ENCODE measurements at places on chromosomes 11 and 22.

GRCh38 chr11:129273322-129273721 lies 81.2 kb upstream of the ARHGAP32 start:
- DNase-seq = no peak

DNA sequence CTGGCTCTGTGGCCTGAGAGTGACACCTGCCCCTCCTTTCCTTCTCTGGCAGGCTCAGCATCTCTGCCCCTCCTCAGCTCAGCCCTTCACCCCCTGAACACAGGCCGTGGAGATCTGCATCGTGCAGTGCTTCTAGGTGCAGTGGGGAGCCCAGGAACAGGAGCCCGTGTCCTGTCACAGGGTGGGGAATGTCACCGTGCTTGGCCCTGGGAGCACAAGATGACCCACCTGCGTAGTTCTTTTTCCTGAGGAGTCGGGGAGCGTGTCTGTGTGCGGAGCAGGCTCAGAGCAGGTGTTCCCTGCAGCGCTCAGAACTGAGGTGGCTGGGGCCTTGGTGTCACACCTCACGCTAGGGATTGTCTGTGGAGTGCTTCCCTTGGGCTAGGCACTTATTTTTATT lies 10.6 kb downstream of the TBC1D22A start:
- DNase-seq = no peak

DNA sequence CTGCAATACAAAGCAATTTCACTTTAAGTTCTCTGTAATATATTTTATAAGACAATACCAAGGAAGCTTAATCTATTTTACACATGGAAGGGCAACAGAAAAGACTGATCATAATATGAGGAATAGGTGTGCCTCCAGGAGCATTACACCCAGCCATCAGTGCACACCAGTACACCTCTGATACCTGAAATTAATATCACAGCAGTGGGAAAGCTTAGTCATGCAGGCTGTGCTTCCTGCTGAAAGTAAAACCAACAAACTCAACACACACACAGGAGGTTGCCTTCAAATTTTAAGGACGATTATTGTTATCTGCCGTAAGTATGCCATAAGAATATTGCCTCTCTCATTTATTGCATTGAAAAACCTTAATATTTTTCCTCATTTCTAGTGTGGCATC lies 1119.1 kb upstream of the TENM4 start:
- no peak for DNase-seq

DNA sequence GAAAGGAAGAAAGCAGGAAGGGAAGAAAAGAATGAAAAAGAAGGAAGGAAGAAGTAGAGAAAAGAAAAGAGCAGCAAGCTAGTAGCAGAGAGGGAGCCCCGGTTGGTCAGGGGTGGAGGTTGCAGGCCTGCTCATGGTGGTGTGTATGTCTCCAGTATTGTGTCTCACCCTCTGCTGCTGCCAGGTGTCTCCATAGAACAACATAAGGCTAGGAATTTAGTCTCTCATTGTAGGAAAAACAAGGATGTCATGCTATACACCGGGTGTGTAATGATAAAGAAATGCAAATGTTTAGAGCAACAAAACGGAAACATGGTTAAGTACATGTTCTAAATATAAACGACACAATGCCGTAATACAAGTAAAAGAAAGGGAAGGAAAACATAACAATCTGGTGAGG lies 342.5 kb downstream of the NTM start:
- no peak for DNase-seq

DNA sequence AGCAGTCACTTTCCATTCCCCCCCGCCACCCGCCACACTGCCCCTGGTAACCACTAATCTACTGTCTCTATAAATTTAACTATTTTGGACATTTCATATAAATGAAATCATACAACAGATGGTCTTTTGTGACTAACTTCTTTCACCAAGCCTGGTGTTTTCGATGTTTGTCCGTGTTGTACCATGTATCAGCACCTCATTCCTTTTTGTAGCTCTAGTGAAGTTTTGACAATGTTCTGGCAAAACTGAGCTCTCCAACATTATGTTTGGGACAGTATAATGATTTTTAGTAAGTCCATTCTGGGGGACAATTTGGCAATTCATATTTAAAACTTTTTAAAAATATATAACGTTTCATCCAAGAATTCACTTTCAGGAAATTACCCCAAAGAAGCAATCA lies 45.6 kb upstream of the ARHGAP42 start:
- DNase-seq = no peak

DNA sequence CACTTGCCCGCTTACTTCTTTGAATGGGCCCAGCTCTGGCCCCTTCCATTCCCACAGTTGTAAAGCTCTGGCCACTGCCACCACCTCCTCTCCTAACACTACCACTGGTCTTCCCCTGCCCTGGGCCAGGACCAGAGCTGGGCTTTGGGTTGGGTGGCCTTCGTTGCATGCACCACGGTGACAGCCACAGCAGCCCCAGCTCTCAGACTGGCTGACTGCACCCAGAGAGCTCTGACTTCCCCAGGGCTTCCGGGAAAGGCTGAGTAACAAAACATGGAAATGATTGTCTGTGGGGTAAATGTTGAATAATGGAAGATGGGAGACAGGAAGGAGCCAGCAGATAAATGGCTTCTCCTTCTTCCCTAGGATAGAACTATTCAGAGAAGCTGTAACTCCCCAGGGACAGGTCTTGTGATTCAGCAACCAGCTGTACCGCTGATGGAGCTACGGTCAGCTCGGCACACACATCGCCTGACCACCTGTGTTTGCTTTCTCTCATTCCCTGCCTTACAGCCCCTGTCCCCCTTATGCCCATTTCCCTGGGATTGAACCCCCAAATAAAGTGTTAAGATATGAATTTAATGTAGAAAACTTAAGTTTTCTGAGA lies 27.6 kb downstream of the SCN4B start:
- no peak for DNase-seq

DNA sequence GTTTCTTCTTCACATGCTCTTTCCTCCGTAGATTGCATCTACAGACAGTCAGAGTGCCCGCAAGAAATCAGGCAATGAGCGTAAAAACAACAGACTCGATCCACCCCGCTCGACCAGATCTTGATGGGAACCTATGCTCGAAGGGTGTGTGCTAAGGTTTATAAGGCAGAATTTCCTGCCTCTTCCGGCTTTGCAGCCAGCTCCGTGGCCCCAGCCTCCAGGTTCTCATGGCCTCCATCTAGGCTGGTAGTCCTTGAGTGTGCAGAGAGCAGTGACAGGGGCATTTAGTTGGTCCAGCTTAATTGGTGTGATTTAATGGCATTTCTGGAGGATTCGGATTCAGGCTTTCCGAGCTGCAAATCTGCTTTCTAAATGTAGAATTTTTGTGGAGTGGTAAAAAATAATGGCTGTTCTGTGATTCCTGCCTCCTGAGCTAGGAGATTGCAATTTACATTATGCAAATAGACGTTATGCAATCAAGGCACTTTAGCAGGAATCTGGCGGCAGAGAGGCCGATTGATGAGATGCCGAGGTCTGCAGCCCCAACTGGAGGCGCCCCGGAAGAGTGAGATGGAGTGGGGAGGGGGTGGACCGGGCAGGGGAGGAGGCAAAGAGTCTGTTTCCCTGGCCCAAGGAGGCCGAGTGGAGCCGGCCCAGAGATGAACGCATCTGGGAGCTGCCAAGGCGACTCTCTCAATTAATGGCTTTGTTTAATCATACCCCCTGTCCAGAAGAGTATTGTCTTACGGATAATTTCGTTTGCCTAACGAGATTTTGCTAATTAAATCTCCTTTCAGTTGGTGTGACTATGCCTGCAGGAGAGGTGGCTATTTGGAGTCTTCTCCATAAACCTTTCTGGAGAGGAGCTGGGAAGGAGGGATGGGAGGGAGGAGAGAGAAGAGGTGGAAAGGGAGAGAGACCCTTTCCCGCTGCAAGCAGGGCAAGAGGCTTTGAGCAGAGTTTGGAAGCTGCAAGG lies 75.3 kb downstream of the PKNOX2 start:
- DNase-seq = no peak

DNA sequence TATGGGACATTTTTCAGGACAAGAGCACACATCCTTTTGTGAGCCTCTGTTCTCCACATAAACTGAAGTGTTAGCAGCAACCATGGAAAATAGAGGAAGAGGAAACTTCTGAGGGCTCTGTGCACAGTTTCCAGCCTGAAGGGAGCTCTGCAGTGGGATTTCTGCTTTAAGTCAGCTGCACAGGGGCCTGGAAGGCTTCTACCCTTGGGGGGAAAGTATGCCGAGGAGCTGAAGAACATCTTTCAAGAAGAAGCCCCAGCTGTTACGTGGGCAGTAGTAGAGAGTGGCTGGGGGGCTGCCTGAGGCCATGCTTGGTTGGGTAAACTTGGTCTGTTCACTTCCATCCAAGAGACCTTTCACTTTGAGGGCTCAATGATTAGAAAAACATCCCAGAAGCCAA lies 82.7 kb upstream of the EED start:
- no peak for DNase-seq

GRCh38 chr22:26534171-26534855 lies 22.0 kb upstream of the TFIP11 start:
- DNase-seq = no peak

DNA sequence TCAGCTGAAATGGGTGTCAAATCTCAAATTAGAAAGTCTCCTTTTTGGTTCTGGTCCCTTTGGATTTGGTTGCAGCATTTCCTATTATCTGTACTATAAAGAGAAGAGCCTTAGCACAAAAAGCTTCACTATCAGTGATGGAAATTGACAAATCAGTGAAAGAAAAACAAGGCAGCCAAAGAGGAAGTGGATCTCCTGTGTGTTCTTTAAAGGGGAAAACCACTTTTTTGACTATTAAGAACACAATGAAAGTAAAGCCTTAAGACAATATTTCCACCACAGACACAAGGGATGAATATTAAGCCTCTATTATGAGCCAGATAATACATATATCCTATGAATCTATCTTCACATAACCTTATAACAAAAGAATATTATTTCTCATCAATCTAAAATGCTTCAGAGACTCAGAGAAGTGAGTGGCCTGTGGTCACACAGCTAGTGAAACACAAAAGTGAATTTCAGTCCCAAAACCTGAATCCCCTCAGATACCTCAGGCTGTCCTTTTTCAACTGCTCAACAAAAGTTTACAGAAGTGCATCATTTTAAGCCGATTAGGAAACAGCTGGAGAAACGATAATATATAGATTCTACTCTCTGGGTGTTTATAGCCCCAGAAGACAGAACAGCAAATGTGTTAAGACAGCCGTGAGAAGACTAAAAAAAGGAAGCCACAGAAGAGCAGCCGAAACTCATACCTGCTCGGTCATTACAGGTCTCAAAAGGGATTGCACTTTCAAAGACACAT lies 24.4 kb upstream of the FSHB start:
- no peak for DNase-seq

DNA sequence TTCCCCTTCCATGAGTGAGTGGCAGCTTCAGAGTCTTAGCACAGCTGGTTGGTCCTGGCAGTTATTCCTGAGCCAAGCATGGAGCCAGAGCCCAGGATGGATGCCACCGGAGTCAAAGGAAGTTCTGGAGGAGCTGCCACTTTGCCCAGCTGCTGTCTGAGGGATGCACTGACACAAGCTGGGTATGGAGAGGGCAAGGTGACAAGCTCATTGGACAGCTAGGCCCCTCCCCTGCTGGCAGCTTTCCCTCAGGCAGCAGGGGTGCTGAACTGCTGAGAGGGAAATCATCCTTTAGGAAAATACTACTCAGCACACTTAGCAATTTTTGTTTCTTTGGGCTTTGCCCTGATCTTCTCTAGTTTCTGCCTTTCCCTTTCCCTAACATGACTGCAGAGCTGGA lies 99.3 kb upstream of the SESN3 start:
- no peak for DNase-seq

GRCh38 chr22:34344702-34345101 lies 424.4 kb upstream of the LARGE1 start:
- no peak for DNase-seq

DNA sequence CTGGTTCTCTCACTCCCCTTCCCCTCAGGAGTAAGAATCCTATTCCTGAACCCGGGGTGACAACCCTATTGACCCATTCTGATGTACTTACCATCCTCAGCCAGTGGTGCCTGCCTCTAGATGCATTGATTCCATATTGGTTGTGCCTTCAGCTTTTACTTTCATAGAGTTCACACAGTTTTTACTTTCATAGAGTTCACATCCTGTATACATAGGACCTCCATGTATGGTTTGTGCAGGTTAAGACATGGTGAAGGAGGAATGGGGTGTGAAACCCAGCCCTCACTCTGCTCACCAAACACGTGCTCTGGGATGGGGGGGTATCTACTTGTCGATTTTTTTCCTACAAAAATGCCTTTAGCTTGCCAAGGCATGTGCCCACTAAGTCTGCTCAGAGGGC lies 105.6 kb upstream of the TBCEL start:
- no peak for DNase-seq

All from T1000 (cell line).